ENCODE measurements at places on chromosomes 13 and 19.
A peak's percentile ranks its signal among the peaks of the same experiment; 100 is the strongest.

GRCh38 chr19:51552996-51553725 lies 17.9 kb upstream of the ZNF175 start:
- peak; percentile 62 for DNase-seq

DNA sequence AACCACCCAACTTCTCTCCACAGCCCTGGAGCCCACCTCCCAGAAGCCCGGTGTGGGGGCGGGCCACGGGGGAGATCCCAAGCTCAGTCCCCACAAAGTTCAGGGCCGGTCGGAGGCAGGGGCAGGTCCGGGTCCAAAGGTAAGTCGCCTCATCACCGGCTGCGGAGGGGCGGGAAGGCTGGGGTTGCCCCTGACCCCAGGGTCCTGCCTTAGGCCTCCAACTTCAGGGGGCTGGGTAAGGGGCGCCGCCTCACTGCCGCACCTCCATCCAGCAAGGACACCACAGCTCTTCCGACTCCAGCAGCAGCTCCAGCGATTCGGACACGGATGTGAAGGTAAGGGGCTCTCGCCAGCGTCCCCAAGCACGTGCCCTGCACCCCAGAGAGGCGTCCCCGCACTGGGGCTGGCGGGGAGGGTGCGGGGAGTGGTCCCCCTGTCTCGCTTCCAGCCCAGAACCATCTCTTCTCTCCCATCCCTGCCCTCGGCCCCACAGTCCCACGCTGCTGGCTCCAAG lies 358 bp downstream of the C19orf33 start:
- DNase-seq: no peak

- DNase-seq: no peak
Observed at GRCh38 chr19:1632462-1633268, 19.8 kb downstream of the TCF3 start.

- DNase-seq: no peak
Observed at GRCh38 chr13:109684824-109685202, 101.6 kb downstream of the IRS2 start.

- peak; percentile 80 for DNase-seq
Observed at GRCh38 chr19:36418287-36419001, at the start of gene ZFP82. Gene ZFP82 (minus strand): TSS chr19:36418644. CDS start chr19:36409789, 8,855 bp downstream.

DNA sequence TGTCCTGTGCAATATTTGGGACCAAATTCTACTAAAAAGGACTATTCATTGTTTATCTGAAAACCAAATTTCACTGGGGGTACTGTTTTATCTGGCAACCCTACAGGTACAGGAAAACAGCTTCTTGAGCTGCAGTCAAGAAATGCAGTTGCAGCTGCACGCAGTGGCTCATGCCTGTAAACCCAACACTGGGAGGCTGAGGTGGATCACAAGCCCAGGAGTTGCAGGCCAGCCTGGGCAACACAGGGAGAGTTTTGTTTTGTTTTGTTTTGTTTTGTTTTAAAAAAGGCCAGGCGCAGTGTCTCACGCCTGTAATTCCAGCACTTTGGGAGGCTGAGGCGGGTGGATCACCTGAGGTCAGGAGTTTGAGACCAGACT lies 11.6 kb upstream of the ZSCAN1 start:
- no peak for DNase-seq

GRCh38 chr19:18280247-18281081 lies 958 bp downstream of the JUND start:
- DNase-seq: peak; percentile 90

DNA sequence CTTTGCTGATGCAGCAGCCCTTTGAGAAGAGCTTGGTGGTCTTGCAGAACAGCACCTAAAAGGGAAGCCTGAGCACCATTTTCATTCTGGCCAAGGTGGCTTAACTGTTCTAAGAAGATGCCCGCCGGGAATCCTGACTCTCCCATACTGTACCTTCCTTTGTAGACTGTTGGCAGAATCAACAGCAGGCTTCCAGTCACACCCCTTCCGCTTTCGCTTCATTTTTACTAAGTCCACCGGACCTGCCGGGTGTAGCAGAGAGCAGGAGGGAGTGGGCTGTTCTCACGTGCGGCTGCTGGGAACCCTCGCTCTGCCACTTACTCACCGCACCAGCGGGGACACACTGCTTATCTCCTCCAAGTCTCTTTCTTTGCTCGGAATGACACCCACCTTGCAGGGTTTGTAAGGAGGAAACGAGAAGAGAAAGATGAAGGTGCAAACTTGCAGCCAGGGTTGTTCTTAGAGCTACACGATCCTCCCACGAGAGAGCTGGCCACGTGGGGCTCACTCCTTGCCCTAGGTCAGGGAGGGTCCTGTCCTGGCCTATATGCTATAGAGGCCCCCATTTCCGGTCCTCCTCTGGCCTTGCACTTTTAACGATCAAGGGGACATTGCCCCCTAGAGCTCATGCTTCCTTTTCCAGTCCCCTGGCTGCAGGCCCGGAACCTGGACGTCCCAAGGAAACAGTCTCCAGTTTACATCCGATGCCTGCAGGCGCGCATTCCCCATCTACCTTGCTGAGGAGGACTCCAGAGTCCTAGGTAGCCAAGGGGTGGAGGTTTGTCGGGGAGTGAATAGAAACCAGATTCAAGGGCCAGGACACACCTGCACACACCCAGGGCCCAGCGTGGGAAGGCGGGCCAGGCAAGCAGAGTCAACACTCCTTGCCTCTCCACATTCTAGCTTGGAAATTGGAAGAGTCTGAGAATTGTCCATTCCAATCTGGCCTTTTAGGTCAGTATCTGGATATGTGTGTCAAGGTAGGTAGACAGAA lies 453.6 kb downstream of the IRS2 start:
- DNase-seq: no peak

DNA sequence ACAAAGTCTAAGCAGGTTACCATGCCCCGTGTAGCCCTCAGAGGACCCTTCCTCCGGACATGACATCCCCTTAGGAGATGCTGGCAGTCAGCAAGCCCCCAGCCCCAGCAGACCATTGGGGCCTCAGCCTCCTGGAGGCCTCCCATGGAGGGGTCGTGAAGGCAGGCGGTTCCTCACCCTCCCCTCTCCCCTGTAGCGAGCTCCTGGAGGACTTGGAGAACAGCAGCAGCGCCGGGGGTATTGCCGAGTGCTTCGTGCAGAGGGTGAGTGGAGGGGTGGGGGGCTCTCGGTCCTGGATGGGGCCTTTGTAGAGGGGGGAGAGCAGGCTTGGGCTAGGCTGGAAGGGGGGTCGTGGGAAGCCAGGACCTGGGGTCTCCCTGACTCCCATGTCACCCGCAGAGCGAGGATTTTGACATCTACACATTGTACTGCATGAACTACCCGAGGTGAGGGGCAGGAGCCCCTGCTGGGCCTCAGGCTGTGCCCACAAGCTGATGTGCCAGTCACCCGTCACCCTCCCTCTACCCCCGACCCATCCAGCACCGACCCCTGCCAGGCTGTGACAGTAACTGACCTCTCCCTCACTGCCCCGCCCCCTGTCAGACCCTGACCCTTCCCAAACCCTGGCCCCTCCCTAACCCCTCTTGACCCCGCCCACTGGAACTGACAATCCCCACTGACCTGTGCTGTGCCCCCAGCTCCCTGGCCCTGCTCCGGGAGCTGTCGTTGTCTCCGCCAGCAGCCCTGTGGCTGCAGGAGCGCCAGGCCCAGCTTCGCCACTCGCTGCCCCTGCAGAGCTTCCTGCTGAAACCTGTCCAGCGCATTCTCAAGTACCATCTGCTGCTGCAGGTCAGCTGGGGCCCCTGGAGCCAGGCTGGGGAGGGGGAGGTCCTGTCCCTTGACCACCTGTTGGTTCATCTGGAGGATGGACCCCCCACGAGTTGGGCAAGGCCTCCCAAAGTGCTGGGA lies 4.0 kb downstream of the PLEKHG2 start:
- no peak for DNase-seq

- DNase-seq: no peak
Observed at GRCh38 chr19:11323601-11324078, 15.8 kb downstream of the RAB3D start.

DNA sequence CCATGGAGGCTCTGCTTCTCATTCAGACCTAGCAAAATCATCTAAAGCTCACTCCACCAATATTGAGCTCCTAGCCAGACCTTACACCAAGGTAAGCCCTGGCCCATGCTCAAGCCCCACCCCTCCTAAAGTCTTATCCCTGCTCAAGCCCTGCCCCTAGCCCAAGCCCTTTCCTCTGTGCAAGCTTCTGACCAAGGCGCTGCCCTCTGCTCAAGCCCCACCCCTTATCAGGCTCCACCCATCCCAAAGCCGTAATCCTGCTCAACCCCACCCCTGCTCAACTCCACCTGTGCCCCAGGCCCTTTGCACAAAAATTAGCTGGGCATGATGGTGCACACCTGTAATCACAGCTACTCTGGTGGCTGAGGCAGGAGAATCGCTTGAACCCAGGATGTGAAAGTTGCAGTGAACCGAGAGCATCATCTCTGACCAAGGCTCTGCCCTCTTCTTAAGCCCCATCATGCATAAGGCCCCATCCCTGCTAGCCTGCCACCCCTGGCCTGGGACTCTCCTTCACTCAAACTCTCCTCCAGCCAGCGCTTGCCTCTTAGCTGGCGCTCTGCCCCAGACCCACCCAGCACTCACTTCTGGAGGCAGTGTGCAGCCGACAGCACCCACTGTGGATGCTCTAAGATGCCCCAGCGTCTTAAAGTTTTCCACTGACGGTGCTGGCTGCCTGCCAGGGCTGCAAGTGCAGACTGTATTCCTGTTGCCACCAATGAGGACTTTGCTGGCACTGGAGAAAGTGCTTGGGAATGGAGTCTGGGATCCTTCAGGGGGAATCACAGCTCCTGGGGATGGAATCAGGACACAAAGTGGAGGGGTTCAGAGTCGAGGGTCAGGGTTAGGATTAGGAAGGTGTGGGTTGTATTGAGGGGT lies 16.5 kb downstream of the KLK4 start:
- DNase-seq: no peak
